Thoracic aorta (tissue), 2 donors: ENCODE measurements at places on chromosomes 12 and 14.

- no peaks in the 10 kb centered on the region for H3K27me3 ChIP-seq
- H3K36me3 ChIP-seq = no peaks in the 10 kb centered on the region
- no peak overlapping the region for H3K27ac ChIP-seq
- no peaks in the 10 kb centered on the region for H3K4me1 ChIP-seq
- no peak for DNase-seq
- H3K4me3 ChIP-seq = no peak overlapping the region
These were observed 123.6 kb upstream of the SLC16A7 start for GRCh38 chr12:59472273-59472672.

DNA sequence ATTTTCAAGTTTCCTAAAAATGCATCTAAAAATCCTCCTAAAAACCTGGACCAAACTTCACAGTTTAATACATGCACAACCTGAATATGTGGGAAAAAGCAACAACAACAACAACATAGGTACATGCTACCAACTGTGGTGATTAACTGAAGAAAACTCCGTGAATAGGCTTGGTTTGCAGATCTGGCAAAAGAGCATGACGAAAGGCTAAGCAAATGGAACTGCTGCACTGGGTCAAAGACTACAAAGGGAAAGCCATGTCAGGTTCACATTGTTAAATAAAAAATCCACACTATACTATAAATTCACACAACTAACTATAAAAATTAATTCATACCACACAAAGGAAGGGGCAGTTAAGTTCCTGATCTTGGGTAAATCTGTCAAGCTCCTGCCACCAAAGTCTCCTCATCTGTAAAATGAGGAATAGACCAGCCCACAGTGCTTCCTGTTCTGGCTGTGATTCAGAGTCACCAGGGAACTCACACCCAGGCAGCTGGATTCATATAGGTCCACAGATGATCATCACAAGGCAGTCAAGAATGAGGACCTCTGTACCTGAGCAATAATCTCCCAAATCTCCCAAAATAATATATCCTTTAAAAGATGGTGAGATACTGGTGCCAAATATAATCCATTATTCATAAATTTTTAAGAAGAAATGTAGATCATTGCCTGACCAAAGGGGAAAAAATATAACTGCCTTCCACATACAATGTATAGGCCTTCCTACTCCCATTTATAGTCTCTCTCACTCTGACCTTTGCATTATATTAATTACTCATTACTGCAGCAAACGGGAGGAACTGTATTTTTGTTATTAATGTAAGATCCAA, 7.0 kb downstream of the CORO1C start:
- no peaks in the 10 kb centered on the region for H3K36me3 ChIP-seq
- no peak overlapping the region for H3K27ac ChIP-seq
- no peak for DNase-seq
- no peak overlapping the region for H3K4me3 ChIP-seq
- H3K27me3 ChIP-seq = no peaks in the 10 kb centered on the region

- DNase-seq = no peak
- no peaks in the 10 kb centered on the region for H3K36me3 ChIP-seq
- H3K27ac ChIP-seq = no peak overlapping the region
- H3K4me3 ChIP-seq = no peak overlapping the region
These were observed 37.8 kb downstream of the PAH start for GRCh38 chr12:102879144-102879763.

GRCh38 chr12:6343518-6343917, 1.6 kb upstream of the TNFRSF1A start:
- peaks cover 28% of the 10 kb centered on the region for H3K4me1 ChIP-seq
- H3K27me3 ChIP-seq = no peaks in the 10 kb centered on the region
- H3K4me3 ChIP-seq = no peak overlapping the region
- no peak for DNase-seq
- H3K27ac ChIP-seq = peak overlapping the region; percentile 99
- no peaks in the 10 kb centered on the region for H3K36me3 ChIP-seq

- no peaks in the 10 kb centered on the region for H3K4me1 ChIP-seq
- H3K4me3 ChIP-seq = no peak overlapping the region
- no peaks in the 10 kb centered on the region for H3K27me3 ChIP-seq
- no peak for DNase-seq
- no peak overlapping the region for H3K27ac ChIP-seq
These were observed 11.7 kb downstream of the CLEC9A start for GRCh38 chr12:10042167-10042566.

DNA sequence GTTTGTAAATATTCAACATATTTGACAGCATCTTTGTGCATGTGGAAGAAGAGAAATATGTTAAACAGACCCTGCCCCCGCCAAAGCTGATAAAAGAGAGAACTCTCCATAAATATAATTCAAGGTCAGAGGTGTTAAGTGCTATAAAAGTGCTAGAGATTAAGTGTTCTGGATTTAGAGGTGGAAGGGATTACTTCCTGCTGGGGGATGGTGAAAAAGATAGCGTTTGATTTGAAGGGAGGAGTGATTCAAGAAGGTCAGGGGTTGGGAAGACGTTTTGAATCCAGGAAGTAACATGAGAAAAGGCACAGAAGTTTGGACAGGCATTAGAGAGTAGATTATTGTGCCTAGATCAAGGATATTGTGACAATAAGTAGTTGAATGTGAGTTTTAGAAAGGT, 30.2 kb downstream of the RIC8B start:
- H3K4me1 ChIP-seq = no peaks in the 10 kb centered on the region
- no peak for DNase-seq
- H3K27me3 ChIP-seq = no peaks in the 10 kb centered on the region
- no peak overlapping the region for H3K4me3 ChIP-seq
- H3K27ac ChIP-seq = no peak overlapping the region
